ENCODE measurements at places on chromosomes 5 and 9.

GRCh38 chr9:76866689-76867088, 39.2 kb downstream of the PRUNE2 start:
- DNase-seq, result no peak

GRCh38 chr9:111832449-111832848, 37.7 kb upstream of the SHOC1 start:
- DNase-seq, result no peak

GRCh38 chr5:175460126-175460525, 16.1 kb upstream of the DRD1 start:
- peak; percentile 46 for DNase-seq

GRCh38 chr5:138408023-138408422, 30.8 kb upstream of the REEP2 start:
- no peak for DNase-seq

DNA sequence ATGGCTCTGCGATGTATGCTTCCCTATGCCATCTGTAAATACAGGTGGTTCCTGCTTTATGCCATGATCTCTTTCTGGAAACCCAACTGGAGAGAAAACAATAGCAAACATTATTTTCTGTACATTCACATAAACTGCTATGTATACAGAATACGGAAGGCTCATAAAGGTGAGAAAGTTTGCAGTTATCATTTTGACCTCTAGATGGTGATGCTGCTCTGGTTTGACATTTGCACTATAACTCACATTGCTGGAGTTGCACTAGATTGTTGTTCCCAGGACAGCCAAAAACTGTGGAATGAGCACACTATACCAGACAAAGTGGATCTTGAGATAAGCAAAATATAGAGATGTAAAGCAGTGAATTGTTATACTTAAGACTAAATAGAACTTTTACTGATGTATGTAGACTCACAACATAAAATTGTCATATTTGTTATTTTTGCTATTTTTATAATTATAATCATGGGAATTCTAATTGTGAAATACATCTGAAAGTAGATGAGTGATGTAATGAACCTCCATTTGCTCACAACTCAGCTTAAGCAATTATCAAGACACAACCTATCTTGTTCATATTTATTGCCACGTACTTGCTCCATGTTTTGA, 246.5 kb downstream of the PTPRD start:
- peak; percentile 55 for DNase-seq

- no peak for DNase-seq
Measured at GRCh38 chr5:98588215-98588614, 185.2 kb upstream of the RGMB start.

DNA sequence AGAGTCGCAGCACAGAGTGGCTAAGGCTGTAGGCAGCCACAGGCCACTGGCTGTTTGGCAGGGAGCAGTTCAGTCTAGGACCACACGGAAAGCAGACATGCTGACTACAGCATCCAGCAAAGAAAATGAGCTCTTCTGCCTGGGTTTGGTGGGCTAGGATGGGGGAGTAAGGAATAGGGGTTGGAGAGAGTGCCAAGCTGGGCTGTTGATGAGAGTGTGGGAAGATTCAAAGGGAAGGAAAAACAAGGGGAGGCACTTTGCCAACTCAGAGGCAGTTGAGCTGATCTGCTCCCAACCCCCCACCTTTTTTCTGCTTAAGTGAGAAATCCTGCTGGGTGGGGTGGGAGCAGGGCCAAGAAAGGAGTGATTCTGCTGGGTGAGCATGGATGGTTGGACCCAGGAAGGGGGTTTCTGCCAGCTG, 35.9 kb downstream of the SVEP1 start:
- peak; percentile 68 for DNase-seq
